GDM1 (cell line): ENCODE measurements at places on chromosomes 1 and 21.

- no peak for DNase-seq
Observed at GRCh38 chr1:7366286-7366954, 404.7 kb upstream of the VAMP3 start.

DNA sequence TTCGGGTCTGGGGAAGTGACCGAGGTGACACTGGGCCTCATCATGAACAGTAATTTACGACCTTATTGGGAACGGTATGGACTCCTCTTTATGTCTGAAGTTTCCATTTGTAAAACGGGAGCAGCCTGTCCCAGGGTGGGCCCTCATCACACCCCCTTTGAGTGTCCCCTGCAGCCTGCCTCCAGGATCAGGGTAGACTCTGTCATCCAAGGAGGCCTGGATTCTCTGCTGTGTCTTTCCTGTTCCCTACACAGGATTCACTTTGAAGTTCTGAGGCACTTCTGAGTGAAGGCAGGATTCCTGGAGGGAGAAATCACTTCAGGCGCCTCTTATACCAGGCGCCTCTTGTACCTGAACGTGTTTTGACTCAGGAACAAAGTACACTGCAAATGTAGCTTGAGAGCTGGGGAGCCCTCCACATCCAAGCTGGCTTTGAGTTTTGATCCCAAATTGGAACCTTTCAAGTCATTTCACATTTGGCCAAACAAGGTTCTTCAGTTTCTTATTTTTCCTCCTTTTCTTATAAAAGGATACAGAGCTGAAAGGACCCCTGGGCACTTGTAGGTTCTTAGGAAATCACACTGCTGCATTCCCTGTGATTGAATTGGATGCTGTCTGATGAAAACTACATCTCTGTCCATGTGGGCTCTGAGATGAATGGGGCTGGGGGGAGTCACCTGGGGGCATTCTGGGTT lies 106.0 kb downstream of the SUSD4 start:
- no peak for DNase-seq

DNA sequence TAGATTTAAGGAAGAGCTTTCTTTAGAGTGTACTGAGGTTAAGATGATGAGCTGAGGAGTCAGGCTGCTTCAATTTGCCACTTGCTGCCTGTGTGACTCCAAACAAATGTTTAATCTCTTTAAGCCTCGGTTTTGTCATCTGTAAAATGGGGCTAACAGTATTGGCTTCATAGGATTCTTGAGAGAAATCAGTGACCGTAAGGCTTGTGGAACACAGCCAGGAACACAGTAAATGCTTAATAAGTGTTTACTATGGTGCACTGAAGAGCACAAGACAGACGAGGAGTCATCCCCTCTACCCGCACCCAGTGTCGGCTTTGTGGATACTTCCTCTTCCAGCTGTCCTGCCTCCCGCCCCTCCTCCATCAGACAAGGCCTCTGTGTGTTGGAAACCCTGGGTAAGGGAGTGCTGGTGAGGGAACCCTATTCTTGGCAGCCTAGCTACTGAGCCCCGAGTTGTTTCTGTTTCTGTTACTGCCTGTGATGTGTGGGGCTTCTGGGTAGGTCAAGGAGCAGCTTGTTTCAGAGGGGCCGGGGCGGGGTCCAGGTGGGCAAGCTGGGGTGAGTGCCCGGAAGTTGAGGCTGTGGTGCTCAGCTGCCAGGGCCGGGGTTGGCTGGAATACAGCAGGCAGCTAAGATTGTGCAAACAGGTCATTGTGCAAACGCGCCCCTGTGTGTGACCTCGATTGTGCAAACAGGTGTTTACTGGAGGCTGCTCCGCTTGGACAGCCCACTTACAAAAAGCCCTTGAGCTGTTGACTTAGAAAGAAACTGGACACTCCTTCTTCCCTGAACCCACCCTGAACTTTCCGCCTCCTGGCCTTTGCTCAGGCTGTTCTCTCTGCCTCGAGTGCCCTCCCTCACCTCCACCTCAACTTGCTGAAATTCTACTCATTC lies 4.0 kb upstream of the CSF3R start:
- peak; percentile 53 for DNase-seq

DNA sequence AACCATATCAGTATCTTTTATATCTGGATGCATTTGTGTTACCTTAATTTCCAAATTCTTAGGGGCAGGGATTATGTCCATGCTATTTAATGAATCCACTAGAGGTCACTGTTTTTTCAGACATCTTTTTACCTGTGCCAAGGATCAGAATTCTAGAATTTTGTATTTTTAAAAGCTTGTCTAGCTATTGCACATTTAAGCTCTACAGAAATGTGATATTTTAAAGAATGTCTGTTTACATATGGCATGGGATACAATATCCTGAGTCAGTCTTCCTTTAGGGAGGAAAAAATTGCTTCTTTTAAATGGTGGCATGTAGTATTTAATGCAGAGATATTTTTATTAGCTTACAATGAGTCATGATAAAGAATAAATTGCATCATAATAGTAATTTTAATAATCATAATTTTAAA lies 11.3 kb downstream of the RPAP2 start:
- no peak for DNase-seq

DNA sequence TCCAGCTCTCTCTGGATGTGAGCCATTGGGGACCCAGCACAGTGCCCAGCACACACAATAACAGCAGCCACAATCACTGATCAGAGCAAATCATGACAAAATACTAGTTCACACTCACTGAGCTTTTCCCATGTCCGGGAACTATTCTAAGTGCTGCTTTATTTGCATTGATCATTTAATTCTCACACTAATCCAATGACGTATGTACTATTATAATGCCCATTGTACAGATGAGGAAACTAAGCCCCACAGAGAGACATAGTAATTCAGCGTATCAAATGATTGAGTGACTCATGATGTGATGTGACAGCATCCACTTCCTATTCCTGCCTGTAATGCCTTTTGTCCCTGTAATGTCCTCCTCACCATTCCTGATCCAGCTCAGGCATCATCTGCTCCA lies 1.9 kb upstream of the S100A8 start:
- DNase-seq: no peak

GRCh38 chr1:8533907-8534306 lies 216.0 kb downstream of the SLC45A1 start:
- DNase-seq: no peak

DNA sequence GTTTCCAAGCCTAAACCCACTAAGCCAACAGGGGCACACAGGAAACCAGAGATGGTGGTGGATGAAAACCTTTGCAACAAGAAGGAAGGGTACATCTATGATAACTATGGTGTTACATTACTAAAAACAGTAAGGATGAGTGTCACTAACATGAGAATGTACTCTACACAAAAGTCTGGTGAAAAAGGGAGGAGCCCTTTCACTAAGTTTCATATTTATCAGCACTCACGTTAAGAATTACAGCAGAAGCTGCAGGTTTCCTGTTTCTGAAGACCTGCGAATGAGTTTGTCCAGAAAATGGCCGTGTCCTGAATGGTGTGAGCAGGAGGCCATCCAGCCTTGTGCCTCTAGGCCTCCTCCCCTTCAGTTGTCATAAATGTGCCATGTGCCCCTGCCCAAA lies 17.8 kb downstream of the ABCG1 start:
- no peak for DNase-seq

- DNase-seq: no peak
Observed at GRCh38 chr1:54609301-54609921, 13.9 kb downstream of the FAM151A start.

GRCh38 chr1:111203681-111204200 lies 3.3 kb upstream of the DENND2D start:
- peak; percentile 93 for DNase-seq

DNA sequence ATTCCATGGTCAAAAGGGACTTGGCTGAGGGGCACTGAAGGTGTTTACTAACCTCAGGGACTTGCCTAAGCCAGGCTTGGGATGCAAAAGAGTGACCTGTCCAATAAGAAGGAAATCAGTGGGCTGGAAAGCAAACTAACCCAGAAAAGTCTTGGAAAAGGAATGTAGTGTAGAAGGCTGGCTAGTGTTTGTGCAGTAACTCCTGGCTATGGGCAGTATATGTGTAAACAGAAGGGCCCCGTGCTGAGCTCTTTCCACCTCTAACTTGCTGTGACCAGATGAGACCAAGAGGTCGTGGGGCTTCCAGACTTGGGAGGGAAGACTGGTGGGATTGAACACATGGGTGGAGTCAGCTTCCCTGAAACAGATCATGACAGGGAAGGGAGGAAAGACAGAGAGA lies 4.1 kb downstream of the MINDY1 start:
- no peak for DNase-seq

- no peak for DNase-seq
Observed at GRCh38 chr1:16922466-16922865, 735 bp downstream of the CROCC start.

DNA sequence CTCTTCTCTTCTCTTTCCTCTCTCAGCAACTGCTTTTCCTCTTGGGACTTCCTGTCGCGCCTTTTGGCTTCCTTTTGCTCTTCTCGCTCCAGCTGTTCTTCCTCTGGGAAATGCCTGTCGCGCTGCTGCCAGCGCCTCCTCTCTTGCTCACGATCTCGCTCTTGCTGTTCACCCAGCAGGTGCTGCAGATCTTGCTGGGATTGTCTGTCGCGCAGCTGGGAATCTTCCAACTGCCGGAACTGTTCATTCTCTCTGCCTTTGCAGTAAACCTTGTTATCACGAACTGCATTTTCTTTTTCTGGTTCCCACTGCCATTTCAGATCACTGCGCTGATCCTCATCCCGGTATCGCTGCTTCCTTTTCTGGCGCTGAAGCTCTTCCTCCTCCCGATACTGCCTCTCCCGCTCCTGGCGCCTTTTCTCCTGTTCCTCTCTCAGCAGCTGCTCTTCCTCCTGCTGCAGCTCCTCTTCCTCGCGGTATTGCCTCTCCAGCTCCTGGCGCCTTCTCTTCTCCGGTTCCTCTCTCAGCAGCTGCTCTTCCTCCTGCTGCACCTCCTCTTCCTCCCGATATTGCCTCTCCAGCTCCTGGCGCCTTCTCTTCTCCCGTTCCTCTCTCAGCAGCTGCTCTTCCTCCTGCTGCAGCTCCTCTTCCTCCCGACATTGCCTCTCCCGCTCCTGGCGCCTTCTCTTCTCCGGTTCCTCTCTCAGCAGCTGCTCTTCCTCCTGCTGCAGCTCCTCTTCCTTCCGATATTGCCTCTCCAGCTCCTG lies 5.8 kb downstream of the TCHH start:
- DNase-seq: no peak

- no peak for DNase-seq
Observed at GRCh38 chr1:64122588-64122987, 80.8 kb upstream of the UBE2U start.

- no peak for DNase-seq
Observed at GRCh38 chr1:83509301-83509781, 489.6 kb downstream of the TTLL7 start.

DNA sequence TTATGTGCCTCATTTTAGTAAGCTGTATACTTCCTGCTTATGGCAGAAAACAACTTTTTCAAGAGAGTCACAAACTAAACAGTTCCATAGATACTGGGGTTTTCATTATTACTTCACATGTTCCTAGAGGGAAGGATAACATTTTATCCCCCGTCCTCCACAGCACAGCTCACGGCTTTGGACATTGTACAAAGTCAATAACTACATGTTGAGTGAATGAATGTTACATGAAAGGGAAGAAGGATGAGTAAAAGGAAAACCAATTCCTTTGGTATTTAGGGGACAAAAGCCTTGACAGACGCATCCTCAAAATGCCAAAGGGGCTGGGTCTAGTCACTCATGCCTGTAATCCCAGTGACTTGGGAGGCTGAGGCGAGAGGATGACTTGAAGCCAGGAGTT lies 14.8 kb downstream of the PI4KB start:
- no peak for DNase-seq

- DNase-seq: no peak
Observed at GRCh38 chr1:67759066-67759465, 74.1 kb downstream of the GADD45A start.

- DNase-seq: no peak
Observed at GRCh38 chr1:2405588-2406295, 6.6 kb downstream of the PEX10 start.

- DNase-seq: no peak
Observed at GRCh38 chr1:27360159-27361043, 6.4 kb downstream of the MAP3K6 start.

DNA sequence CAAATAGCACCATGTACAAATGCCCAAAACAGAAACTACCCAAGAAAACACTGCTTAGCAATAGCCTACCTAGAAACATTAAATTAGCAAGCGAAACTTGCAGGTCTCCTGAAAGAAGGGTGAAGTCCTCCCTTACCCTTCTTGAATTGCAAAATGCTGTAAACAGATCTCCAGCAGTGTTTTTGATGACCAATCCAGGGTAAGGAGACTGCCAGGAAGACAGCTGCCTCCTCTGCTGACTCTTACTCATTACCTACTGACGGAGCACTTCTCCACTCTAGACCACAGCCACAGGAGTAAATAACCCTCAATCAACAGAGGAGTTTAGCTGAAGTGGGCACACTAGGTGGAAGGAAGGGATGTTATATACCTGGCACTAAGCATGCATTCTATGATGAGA lies 32.2 kb upstream of the GADD45A start:
- DNase-seq: no peak

GRCh38 chr1:11431941-11432507 lies 46.9 kb upstream of the DISP3 start:
- DNase-seq: no peak

DNA sequence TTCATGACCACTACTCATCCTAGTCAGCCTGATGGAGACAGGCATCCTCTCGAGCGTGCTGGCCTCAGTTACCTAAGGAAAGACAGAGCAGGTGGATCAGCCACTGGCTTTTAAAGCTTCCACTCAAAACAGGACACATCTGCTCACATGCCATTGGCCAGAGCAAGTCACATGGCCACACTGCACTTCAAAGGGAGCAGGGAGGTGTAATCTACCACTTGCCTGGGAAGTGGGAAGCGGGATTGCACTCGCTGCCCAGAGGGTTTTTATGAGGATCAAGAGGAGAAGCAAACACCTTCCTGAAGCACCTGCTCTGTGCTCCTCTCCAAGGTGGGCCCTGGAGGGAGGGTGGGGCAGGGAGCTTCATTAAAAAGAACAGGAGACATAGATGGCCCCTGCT lies 108.0 kb downstream of the TAS1R2 start:
- no peak for DNase-seq

- no peak for DNase-seq
Observed at GRCh38 chr1:200970771-200971427, 52.6 kb downstream of the KIF21B start.

GRCh38 chr1:100361511-100362089 lies 9.3 kb downstream of the CDC14A start:
- no peak for DNase-seq

DNA sequence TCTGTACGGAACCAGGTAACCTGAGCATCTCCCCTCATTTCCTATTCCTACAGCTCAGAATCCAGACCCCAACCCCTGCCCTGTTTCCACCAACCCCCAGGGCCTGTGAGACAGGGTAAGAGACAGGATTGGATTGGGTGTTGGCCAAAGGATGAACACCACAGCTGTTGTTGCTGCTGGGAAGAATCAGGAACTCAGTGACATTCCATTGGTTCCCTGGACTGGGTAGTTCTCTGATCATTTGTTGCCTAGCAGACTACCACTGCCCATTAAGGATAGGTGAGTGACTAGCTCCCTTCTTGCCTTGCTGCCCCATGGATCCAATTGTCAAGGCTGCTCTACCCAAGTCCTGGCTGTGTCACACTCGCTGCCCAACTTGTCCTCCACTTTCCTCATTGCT lies 10.0 kb downstream of the NCSTN start:
- no peak for DNase-seq
